ENCODE measurements at places on chromosomes 13 and 19.

- no peak for DNase-seq
These were observed 294.9 kb downstream of the SHISA2 start for GRCh38 chr13:25756912-25757311.

- no peak for DNase-seq
These were observed 1.2 kb downstream of the SPART start for GRCh38 chr13:36344886-36345437.

DNA sequence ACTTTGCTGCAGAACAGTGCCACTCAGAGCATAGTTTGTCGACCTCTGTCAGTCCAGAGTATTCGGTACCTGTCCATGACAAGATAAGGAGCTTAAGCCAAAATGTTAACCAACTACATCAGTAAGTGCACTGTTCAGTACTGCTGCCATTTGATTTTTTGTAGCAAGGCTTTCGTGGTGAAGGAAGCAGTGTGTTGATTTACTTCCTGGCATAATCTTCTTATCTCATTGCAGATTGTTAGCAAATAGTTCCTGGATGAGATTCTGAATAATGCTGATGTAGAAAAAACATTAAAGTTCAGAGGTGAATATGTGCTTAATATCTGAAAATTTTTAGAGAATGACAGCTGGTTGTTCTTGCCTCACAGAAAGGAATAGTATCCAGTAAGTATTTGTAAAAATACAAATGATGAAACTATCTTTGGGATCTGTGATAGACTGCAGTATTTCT lies 85.7 kb downstream of the LRRC63 start:
- no peak for DNase-seq

DNA sequence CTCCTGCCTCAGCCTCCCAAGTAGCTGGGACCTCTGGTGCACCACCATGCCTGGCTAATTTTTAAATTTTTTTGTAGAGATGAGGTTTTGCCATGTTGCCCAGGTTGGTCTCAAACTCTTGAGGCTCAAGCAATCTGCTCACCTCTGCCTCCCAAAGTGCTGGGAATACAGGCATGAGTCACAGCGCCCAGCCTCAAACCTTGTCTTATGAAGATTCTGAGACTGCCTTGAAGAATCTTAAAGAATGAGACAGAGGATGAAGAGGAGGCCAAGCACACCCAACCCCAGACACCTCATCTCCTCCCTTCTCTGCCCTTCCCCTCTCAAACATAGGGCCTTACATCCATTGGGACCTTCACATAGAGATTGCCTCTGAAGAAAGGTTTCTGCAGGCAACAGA lies 179.7 kb downstream of the ABCC4 start:
- no peak for DNase-seq

- DNase-seq = no peak
These were observed 5.4 kb downstream of the UCHL3 start for GRCh38 chr13:75554981-75555380.

GRCh38 chr19:756236-756635 lies 5.3 kb downstream of the MISP start:
- DNase-seq = no peak

DNA sequence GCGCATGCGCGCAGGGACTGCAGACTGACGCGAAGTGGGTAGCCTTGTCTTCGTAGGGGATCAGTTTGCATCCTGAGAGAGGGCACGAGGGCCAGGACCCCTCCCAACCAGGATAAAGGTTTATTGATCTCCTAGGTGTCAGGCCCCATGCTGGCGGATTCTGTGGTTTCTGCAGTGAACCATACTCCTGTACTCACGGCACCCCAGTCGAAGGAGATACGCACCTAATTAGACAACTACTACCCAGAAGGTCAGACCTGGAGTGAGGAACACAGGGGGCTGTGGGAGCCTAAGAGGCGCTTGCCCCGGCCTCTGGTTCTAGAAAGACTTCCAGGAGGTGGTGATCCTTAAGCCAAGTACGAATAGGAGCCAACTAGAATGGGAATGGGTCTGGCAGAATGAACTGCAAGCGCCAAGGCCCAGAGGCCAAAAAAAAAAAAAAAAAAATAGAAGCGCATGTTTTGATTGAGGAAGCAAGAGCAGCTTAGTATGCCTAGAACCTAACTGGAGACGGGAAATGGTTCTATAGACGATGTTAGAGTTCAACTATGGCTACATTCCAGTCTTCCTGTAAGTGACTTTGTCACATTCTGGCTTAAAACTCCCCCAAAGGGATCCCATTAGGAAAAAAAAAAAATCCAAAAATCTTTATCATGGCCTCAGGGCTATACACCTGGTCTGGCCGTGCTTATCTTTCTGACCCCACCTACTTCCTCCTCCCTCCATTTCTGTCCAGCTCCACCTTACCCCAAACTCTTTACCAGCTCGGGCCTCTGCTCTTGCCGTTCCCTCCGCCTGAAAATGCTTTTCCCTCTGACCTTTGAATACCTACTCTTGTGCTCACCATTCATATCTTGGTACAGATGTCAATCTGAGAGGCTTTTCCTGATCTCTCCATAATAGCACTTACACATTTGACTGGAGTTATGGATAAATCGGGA lies 902 bp upstream of the ZNF428 start:
- no peak for DNase-seq

- DNase-seq = no peak
These were observed 10.8 kb downstream of the PLPPR3 start for GRCh38 chr19:810883-811489.

DNA sequence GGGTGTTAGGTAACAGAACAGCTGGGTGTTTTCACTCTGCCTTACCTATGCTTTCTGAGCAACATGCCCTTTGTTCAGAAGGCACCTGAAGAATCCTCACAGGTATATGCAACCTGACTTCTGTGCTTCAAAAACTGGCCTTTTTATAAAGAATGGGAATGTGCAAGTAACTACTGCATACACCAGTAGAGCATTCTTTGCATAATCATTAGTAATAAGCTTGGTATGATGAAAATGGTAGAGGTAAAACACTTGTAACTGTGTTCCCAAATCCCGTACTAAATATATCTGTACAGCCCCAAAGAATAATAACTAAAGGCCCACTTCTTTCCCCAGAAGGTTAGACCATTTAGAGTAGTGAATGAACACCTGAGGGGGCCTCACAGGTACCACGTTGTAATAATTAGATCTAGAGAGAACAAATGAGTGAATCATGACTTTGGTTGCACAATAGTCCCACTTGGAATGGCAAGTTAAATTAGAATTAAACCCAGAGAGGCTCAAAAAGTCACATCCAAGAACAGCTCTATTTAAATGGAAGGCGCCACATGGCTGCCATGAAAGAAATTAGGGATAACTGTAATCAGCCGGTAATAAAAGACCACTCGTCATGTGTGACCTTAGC lies 413.9 kb downstream of the KLF12 start:
- no peak for DNase-seq

DNA sequence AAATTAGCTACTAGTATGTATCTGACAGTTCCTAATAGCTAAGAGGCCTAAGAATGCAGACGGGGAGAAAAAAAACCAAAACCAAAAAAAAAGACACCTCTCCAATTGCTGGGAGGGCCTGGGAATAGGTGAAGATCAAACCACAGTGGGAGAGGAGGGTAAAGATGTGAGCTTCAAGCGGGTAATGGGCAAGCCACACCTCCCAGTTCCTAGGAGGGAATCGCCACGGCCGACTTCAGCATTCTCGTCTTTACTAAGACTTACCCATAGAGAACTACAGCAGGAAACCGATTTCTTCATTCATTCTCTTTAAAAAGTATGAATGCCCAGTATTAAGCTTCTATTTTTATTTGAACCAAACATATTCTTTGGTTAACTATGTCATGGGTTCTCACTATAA lies 5.6 kb upstream of the EEF1AKMT1 start:
- no peak for DNase-seq

GRCh38 chr19:37931881-37932655 lies 25.1 kb downstream of the SIPA1L3 start:
- no peak for DNase-seq

DNA sequence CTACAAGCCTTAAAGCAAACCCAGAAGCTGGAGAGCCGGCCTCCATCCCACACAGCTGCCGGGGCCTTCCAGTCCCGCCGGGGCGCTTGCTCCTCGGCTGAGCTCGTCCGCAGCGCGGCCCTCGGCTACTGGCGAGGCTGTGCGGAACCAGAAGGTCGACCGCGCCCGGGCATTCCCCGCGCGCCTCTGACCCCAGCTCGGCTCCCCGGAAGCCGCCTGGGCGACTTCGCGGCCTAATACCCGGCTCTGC lies 863 bp downstream of the ANKRD10 start:
- no peak for DNase-seq

DNA sequence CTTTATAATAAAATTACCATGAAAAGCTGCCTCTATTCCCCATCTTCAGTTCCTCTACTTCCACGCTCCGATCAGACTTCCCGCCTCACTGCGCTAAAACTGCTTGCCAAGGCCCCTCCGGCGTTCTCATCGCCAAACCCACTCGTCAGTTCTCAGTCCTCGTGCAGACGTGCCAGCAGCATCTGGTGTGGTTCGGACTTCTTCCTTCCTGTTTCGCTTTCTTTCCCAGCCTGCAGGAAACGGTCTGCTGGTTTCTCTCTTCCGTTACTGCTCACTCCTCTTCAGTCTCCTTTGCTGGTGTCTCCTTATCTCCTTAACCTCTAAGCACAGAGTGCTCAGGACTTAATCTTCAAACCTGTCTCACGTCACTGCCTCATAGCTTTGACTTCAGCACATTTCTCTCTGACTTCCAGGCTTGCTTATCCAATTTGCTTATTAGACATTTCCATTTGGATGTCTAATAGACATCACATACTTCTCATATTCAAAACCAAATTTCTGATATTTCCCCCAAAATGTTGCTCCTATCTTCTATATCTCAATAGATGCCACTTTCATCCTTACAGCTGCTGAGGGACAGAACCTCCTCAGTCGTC lies 40.3 kb downstream of the RCBTB2 start:
- DNase-seq = no peak

All from NCI-H1436 treated with DMSO at 0.1 percent for 48 hours (cell line).